ENCODE measurements at places on chromosomes 2 and 18. TPM values are rescaled to one million over a fixed set of nuclear protein-coding genes. Genes with fewer than 3 reads are reported as not detected.

- no peak for DNase-seq
Observed at GRCh38 chr2:14632133-14632936, at the start of gene LRATD1. Gene LRATD1, plus strand, starts transcription at chr2:14632717. Its CDS starts 1,263 bp downstream, at chr2:14633980.

- DNase-seq, result no peak
Observed at GRCh38 chr2:21772624-21773023, 648.9 kb downstream of the TDRD15 start.

GRCh38 chr18:29154196-29154757, 977.3 kb upstream of the CDH2 start:
- DNase-seq, result no peak

DNA sequence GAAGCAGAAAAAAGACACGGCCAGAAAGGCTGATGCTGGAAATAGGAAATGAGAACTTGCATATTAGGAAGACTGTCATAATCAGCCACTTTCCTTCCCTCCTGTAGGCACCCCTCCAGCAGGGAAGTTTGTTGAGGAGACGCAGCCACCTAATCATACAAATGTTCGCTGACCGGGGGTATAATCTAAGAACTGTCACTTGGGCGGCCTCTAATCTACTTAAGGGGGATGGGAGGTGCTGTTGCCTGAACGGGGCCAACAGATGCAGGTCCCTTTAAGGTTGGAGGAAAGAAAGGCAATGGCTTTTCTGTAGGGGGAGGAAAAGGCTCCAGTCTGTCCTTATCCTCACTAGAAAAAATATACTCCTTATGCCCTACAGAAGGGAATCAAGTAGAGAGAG, 50.6 kb downstream of the DNAJC10 start:
- DNase-seq, result no peak

UPP2 gene
- not detected for total RNA-seq
